ENCODE measurements at places on chromosomes 1 and 21. TPM values are rescaled to one million over a fixed set of nuclear protein-coding genes. Genes with fewer than 3 reads are reported as not detected.
A peak's percentile ranks its signal among the peaks of the same experiment; 100 is the strongest.

GRCh38 chr1:63319046-63320021 lies 3.0 kb upstream of the FOXD3 start:
- DNase-seq = no peak

GRCh38 chr1:182198006-182198605 lies 136.6 kb upstream of the ZNF648 start:
- no peak for DNase-seq

DNA sequence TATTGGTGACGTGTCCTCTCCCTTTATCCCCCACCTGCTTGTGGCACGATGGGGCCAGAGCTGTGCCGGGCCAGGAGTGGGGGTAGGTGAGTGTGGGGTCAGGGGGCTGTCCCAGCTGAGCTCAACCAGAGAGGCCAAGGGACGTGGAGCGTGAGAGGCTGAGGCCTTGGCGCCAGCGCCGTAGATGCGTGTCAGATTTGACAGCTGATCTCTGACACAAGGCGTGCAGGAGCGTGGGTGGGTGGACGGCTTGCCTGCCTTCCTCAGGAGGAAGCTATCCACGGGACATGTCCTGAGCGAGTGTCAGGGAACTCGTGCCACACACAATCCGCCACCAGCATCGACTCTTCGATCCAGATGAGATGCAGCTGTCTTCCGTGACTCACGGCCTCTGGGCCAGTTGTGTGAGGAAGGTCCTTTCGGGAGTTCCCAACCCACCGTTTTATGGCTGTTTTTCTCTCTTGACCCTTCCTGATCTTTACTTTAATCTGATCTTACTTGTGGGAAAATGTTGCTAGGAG lies 56.7 kb downstream of the SPSB1 start:
- no peak for DNase-seq

DNA sequence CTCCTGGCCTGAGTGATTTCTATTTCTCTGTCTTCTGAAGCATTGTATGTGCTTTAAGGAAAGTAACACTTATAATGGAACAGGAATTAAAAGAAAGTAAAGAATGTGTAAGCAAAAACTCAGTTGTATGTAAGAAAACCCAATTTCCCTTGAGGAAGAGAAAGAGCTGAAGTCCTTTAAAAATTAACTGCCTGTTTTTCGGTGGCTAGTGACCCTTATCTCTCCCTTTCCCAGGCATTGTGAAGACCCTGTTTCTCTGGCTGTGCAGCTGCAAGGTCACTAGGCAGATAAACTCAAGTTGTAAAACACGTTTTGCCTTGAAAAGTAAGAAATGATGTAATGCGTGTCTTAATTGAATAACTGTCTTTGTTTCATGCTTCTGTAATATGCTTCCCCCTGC lies 8.5 kb downstream of the MYOM3 start:
- no peak for DNase-seq

DNA sequence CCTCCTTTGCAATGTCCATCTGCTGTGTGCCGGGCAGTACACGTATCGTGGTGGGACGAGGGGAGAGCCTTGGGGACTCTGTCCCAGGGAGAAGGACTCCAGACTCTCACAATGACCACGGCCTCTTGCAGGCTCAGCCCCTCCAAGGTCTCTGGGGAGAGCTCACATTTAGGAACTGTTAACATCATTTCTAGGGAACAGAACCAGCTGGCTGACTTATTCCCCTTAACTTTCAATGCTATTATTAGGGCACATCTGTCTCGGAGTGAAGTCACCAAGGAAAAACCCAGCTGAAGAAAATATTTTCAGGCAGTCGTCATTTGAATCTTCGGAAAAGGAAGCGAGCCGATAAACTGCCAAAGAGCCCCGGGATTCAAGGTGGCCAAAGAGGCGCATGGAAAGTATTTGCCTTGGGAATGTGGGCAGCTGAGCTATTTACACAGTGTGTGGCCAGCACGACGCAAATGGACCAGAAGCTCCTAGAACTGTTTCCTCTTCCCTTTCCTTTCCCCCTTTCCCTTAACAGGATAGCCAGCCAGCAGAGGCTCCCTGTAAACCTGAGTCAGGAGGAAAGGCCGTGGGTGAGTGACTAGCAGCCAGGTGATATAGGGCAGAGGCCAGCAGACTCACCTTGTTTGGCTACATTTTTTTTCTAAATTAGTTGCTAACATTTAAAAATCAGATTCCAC lies 74.5 kb downstream of the ITPKB start:
- peak; percentile 74 for DNase-seq

Gene TIAM1
- under 0.01 TPM for total RNA-seq

DNA sequence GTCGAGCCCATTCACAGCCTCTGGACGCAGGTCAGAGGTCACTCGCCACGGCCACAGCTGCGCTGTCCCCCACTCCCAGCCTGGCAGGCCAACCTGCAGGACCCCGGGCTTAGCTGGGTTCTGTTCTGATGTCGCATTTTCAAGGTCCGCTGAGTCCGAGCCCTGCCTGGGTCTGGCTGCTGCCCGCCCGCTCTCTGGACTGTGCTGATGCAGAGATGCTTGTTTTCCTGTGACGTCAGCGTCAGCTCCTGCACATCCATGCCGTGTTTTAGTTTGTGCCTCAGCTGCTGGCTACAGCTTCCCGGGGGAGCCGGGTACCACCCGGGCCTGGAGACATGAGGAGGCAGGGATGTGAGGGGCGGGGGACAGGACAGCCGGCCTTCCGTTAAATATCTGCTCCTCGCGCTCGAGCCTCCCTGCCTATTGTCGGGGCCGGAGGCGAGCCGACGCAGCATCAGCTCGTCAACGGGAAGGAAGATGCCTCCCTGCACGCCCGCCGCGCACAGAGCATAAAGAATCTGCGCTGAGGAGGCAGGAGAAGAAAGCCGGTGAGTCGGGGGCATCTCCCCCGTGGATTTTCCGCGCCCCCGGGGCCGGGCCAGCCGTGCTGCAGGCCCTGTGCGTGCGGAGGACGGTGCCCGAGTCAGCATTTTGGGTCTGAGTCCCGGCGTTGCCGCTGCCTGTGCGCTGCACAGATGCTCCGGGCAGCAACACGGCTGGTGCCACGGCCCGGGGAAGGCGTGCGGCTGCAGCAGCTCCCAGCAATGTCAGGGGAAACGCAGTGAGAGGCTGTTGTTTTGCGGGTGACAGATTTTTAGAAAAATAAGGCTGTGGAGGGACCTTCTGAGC lies 23.4 kb downstream of the PRKCZ start:
- DNase-seq = no peak

Gene RAVER2
- 9.9 TPM for total RNA-seq

All from pulmonary artery endothelial cell (primary cell).